ENCODE measurements at places on chromosomes 4 and X.

DNA sequence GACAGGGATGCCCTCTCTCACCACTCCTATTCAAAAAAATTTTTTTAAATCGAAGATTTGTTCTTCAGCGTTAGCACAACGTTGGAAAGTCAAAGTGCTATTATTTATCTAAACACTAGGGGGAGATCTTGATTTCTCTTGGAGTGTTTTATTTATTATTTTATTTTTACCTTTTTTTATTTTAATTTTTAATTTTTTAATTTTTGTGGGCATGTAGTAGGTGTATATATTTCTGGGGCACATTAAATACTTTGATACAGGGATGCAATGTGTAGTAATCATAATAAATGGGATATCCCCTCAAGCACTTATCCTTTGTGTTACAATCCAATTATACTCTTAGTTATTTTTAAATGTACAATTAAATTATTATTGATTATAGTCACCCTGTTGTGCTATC, 37.4 kb upstream of the SLC10A4 start:
- DNase-seq, result no peak

GRCh38 chr4:4627111-4627510, 85.3 kb upstream of the STX18 start:
- DNase-seq, result no peak

GRCh38 chr4:107647591-107647990, 72.4 kb downstream of the PAPSS1 start:
- DNase-seq, result no peak

DNA sequence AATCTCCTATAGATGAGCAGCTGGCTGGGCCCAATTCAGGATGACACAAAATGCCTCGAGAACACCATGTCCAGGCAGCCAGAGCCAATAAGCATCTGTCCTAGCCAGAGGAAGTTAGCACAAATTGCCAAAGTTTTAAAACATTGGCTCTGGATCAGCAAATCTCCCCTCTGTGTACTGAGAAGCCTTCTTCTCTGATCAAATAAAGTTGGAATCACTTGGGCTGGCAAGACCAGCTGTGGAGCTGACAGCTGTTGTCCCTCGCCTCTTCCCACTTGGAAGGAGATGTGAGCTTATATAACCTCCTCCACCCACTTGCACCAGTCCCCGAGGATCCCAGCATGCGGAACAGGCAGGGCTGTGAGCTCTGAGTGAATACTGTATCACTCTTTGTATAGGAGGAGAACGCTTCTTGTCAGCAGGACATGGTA, 183.9 kb downstream of the OPHN1 start:
- no peak for DNase-seq

- no peak for DNase-seq
These were observed 54.2 kb downstream of the TMA16 start for GRCh38 chr4:163548481-163549243.

DNA sequence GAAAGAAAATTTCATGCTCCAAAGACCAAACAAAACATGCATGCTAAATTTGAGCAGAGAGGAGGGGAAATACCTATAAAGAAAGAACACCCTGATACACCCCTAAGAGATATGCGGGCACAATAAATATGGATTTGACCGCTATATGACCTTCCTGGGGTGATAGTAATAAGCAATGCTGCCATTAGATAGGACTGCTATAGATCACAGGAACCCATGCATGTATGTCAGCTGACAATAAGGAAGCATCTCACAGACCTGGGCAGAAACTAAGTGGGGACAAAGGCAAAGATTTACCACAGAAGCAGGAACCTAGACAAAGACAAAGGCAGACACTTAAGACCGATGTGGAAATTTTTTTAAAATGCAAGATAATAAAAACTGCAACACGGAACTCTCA, 21.3 kb downstream of the ZNF721 start:
- no peak for DNase-seq

- DNase-seq, result no peak
These were observed 15.9 kb downstream of the TMEM184C start for GRCh38 chr4:147633113-147633512.

DNA sequence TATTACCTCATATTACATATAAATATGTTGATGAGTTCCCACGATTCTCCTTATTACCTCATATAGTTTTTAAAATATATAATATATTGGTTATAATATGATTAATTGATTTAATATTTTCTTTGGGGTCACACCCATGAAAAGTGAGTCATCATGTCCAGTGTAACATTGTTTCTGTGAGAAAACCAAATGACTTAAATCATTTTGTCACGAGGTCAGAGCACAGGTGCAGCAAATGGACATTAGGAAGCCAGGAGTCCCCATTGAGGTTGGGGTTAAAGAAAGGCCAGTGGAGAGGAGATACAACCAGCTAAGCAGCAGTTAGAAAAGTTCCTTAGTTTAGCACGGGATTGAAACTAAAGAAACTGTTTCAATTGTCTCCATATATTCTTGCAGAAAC, 133.9 kb upstream of the RAPGEF2 start:
- no peak for DNase-seq

GRCh38 chrX:153153516-153153915, 25.6 kb upstream of the MAGEA1 start:
- no peak for DNase-seq

DNA sequence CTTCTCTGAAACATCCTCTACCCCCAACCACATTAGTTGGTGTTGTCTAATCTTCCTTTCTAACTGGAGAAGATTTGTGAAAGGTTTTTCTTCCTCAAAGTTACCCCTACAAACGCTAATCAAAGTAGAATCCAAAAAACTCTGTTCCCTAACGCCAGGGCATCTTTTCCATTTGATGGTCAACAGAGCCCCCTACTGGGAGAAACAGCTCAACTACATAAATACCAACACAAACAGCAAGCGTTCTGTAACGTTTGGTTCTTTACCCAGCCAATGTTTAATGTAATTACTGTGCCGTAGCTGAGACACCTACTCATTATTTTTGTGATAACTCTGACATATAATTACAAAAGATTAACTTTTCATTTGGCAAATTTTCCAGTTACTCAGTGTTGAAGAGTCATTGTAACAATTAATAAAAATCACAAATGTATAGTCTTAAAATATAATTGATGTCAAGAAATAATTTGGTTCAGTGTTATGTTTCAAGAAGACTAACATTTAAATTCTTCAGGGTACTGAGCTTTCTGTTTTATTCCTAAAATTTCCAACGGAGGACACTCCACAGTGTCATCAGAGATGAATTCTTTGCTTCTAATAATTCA, 94.9 kb upstream of the TBC1D9 start:
- no peak for DNase-seq

DNA sequence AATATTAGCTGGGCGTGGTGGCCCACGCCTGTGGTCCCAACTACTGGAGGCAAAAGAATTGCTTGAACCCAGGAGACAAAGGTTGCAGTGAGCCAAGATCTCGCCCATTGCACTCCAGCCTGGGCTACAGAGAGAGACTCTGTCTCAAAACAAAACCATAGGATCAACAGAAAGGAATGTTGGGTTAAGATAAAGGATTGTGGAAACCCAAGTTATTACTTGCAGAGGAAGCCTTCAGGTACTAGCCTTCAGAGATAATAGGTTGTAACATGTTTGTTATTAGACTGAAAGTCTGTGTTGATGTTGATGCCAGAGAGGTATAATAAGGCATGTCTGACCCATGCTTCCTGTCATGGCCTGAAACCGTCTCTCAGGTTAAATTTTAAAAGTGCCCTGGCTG, 16.9 kb downstream of the SSX5 start:
- DNase-seq, result peak; percentile 64

- no peak for DNase-seq
These were observed 58.4 kb downstream of the SYNPO2 start for GRCh38 chr4:118947095-118947494.

GRCh38 chr4:38669208-38669607, 5.2 kb downstream of the KLF3 start:
- DNase-seq, result no peak

GRCh38 chr4:14064984-14065383, 437.5 kb upstream of the BOD1L1 start:
- DNase-seq, result no peak

DNA sequence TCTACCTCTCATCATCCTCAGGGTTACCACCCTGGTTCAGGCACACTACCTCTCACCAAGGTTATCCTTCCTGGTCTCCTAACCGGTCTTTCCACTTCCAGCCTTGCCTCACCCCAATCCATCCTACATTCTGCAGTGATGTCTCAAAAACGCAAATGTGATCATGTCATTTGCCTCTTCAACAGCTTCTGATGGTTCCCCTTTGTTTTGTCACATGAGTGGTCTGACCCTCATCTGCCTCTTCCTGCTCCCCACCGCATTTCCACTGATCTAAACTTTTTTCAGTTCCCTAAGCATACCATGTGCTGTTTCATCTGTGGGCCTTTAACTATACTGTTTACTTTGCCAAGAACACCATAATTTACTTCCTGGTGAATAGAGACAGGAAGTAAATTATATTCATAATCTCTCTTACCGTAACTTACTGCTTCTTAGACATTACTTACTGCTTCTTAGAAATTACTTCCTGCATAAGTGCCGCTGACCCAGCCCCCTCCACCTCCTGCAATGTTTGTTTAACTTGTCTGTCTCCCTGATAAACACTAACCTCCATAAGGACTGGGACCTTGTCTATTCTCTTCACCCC, 27.1 kb upstream of the NSUN7 start:
- peak; percentile 61 for DNase-seq

- DNase-seq, result no peak
These were observed 76.8 kb downstream of the EVC2 start for GRCh38 chr4:5631352-5632065.

DNA sequence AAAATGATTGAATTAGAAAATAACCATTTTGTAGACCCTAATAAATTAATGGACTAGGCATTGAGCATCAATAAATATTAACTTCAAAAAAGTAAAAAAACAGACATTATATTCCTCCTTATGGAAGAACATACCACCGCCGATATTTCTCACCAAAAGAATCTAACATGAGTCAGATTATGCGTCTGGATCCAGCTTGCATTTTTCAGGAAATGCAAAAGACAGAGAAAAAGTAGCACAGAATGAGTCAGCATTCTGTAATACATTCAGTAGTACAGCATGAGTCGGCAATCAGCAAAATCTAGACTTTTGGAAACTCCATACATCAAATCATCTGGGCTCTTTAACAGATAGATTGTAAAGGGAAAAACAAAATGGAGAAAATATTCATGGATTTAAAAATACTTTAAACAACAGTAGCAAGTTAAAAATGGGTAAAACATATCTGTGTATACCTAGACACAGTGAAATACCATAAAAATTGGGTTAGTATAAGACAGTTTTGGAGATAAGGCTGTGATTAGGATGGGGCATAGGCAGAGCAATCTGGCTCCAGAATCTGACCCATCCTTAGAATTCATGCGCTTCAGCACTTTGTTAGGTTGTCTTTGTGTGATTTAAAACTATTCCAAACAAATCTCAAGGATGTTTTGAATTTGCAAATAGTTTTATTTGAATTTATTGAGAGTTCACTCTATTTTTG, 633.0 kb upstream of the FAM241A start:
- DNase-seq, result peak; percentile 18

- DNase-seq, result no peak
These were observed 145.1 kb downstream of the BEND2 start for GRCh38 chrX:18075603-18076002.

GRCh38 chr4:139934708-139935195, 219.2 kb downstream of the MAML3 start:
- DNase-seq, result no peak

DNA sequence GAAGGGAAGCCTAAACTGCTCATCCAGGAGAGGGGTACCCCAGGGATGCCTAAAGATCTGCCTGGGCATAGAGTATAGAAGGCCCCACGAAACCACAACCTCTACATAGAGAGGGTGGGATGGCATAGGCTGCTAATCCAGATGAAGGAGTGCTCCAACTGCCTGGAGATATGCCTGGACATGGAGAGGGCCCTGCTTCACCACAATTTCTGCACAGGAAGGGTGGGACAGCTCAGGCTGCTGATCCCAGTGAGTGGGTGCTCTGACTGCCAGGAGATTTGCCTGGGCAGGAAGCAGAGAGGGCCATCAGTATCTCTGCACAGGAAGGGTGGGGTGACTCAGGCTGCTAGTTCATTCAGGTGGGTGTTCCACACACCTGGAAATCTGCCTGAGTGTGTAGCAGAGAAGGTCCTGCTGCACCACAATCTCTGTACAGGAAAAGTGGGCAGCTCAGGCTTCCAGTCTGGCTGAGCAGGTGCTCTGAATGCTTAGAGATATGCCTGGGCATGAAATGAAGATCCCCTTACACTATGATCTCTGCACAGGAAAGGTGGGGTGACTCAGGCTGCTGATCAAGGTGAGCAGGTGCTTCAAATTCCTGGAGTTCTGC, 61.1 kb downstream of the ZNF518B start:
- peak; percentile 85 for DNase-seq

DNA sequence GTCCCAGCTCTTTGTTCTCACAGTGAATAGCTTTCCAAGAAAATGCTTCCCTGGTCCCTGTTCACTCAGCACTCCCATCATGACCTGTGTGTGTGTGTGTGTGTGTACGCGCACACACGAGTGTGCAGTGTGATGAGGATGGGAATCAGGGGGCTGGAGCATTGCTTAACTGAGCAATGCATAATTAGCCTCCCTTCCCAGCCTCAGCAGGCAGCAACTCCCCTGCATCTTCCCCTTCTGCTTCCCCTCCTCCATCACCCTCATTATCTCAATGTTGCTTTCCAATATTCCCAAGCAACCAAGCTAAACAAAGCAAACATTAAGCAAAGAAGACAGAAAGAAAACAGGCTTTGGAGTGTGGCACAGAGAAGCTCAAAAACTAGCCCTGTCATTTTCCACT, 137.0 kb downstream of the RBM47 start:
- DNase-seq, result no peak

GRCh38 chr4:73684097-73684496, 56.3 kb upstream of the CXCL8 start:
- no peak for DNase-seq

DNA sequence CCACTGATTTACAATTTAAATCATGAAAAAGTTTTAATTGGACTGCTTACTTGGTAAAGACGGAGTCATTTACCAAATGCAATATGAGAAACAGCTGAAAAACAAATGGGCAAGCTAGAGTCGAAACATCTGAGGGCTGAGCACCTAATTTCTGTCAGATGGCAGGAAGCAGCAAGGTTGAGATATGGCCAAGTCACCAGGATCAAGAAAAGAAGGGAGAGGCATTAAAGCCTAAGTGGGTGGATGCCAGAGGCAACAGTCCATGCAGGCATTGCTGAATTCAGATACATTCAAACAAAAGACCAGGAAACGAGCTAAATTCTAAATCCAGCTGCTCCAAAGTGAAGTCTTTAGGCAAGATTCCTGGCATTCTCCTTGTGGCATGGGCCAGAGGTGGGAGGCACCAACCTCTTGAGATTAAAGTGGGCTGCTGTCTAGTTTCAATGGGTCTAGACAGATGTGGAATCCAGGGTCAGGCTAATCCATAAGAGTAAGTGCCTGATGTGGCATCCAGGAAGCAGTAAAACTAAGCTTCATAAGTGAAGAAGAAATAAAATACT, 8.0 kb upstream of the ARSJ start:
- DNase-seq, result no peak
